ENCODE measurements at places on chromosomes 11 and 22. TPM values are rescaled to one million over a fixed set of nuclear protein-coding genes. Genes with fewer than 3 reads are reported as not detected.

DNA sequence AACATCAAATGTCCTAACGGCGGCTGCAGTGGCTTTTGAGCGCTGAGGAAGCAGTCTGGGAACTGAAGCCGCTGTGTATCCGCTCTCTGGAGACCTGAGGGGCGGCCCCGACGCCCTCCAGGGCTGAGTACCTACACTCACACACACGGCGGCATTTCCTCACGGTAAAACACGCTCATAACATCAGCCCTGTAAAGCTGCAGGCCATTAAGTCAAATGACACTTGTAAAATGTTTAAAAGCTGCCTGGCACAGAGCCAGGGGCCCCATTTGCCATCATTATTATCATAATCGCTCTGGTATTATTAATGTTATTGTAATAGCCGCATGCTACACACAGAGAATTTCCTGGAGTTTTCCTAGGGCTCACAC, 5.1 kb downstream of the CARS1 start:
- DNase-seq, result no peak
- peaks cover 76% of the 10 kb centered on the region for H3K4me1 ChIP-seq
- H3K36me3 ChIP-seq, result no peaks in the 10 kb centered on the region
- no peak overlapping the region for H3K4me3 ChIP-seq
- H3K27ac ChIP-seq, result no peak overlapping the region

DNA sequence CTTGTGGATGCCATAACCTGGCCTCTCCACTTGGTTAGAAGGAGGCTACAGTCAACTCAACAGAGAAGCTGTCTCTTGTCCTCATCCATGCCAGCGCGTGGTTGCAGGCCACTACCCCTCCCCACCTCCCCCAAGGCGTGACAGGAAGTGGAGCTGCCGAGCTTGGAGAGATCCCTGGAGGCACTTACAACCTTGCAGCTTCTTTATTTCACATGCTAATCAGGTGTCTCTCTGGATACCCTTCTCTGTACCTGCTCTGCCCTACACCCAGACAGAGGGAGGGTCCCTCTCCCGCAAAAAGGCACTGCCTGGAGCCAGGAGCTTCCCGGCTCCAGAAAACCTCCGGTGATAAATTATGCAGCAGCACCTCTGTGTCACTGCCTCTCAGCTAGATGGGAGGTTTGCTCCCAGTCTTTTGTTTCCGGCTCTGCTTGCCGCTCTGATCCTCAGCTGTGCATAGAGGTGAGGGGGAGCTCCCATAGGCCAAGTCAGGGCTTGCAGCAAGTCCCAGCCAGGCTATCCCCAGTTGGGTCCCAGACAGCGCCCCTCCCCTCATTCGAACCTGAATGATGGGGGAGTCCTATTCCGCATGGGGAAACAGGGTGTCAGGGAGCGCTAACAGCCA, 5.7 kb downstream of the LRP4 start:
- no peak for DNase-seq
- H3K4me1 ChIP-seq, result peaks cover 40% of the 10 kb centered on the region
- no peak overlapping the region for H3K4me3 ChIP-seq
- no peaks in the 10 kb centered on the region for H3K27me3 ChIP-seq
- H3K36me3 ChIP-seq, result no peaks in the 10 kb centered on the region
- H3K27ac ChIP-seq, result no peak overlapping the region

- H3K4me1 ChIP-seq, result no peaks in the 10 kb centered on the region
- no peaks in the 10 kb centered on the region for H3K36me3 ChIP-seq
- no peak for DNase-seq
- no peak overlapping the region for H3K4me3 ChIP-seq
- H3K27ac ChIP-seq, result no peak overlapping the region
These were observed 551.9 kb upstream of the KIRREL3 start for GRCh38 chr11:127552446-127552845.

The PVALB gene
- total RNA-seq, result not detected
